ENCODE measurements at places on chromosomes 16 and 17. TPM values are rescaled to one million over a fixed set of nuclear protein-coding genes. Genes with fewer than 3 reads are reported as not detected.

- no peaks in the 10 kb centered on the region for H3K36me3 ChIP-seq
- peak overlapping the region; percentile 88 for H3K27ac ChIP-seq
Measured at GRCh38 chr17:9843152-9844010, 17.7 kb downstream of the GLP2R start.

GRCh38 chr16:20944861-20945574, 44.4 kb downstream of the LYRM1 start:
- no peak overlapping the region for H3K27ac ChIP-seq
- H3K36me3 ChIP-seq, result no peaks in the 10 kb centered on the region
- no peaks in the 10 kb centered on the region for H3K4me1 ChIP-seq
- DNase-seq, result no peak
- H3K4me3 ChIP-seq, result no peak overlapping the region

- H3K36me3 ChIP-seq, result no peaks in the 10 kb centered on the region
- peak overlapping the region; percentile 13 for H3K27ac ChIP-seq
- H3K4me1 ChIP-seq, result peaks cover 4% of the 10 kb centered on the region
- no peak overlapping the region for H3K4me3 ChIP-seq
- H3K27me3 ChIP-seq, result no peaks in the 10 kb centered on the region
- DNase-seq, result no peak
Measured at GRCh38 chr16:11361701-11362451, 16.6 kb downstream of the RMI2 start.

- H3K27ac ChIP-seq, result peak overlapping the region; percentile 98
- H3K36me3 ChIP-seq, result no peaks in the 10 kb centered on the region
- peak overlapping the region; percentile 93 for H3K4me3 ChIP-seq
- peaks cover 3% of the 10 kb centered on the region for H3K4me1 ChIP-seq
- no peaks in the 10 kb centered on the region for H3K27me3 ChIP-seq
- DNase-seq, result peak; percentile 60
Measured at GRCh38 chr16:49859125-49859811, 3.4 kb upstream of the ZNF423 start.

Gene ALOX15
- total RNA-seq, result 47.9 TPM

Gene GSPT1
- total RNA-seq, result 68.5 TPM

Gene CAPNS2
- 1.0 TPM for total RNA-seq

All from breast epithelium (tissue), 4 donors.